Mesothelial cell of epicardium (in vitro differentiated cells): ENCODE measurements at places on chromosomes 4 and X.

- DNase-seq = no peak
These were observed 50.1 kb downstream of the NHS start for GRCh38 chrX:17425136-17425535.

- no peak for DNase-seq
These were observed 7.8 kb upstream of the SH3TC1 start for GRCh38 chr4:8191136-8191747.

DNA sequence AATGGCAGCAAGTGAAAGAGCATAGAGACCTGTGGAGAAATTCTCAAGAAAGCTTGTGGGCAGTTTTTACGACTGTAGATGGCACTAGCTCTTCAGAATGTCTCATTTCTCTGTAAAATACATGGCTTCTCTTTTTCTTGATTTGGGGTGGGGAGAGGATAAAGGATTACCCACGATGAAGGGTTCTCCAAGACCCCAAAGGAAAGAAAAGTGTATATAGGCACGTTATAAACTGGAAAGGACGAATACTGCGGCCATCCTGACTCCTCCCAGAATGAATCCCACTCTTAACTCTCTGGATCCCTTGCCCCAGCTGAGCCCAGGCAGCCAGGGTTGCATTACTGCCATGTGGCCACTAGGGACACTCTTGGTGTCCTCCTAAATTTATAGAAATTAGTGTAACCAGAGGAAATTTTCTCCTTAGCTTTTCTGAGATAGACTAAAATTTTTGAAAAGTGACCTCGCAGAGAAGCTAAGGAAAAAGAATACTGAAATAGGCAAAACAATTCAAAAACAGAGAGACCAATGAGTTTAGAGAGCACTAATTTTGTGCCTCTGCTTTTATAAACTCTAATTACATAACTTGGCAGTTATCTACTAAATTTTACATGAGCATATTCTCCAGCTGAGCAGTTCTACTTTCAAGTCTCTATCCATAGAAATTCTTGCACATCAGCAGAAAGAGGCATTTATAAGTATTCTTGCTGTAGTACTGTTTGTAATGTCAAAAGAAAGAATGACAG is 37.8 kb upstream of the PCDH19 start:
- peak; percentile 63 for DNase-seq

DNA sequence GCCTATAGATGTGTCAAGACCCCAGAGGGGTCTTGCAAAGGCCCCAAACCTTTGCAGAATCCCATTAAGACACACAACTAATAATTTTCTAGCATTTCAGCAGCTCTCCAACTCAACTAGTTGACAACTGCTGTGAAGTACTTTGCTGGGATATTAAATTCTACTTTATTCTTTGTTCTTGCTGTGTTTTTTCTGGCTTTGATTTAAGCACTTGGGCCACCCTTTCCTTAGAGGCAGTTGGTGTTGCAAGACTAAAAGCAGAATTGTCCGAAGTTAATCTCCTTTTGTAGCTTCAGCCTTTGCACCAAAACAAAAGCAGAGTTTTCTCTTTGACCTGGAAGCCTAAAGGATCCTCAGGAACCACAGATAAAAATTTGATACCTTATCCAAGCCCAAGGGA is 353.1 kb upstream of the CLNK start:
- DNase-seq = no peak

DNA sequence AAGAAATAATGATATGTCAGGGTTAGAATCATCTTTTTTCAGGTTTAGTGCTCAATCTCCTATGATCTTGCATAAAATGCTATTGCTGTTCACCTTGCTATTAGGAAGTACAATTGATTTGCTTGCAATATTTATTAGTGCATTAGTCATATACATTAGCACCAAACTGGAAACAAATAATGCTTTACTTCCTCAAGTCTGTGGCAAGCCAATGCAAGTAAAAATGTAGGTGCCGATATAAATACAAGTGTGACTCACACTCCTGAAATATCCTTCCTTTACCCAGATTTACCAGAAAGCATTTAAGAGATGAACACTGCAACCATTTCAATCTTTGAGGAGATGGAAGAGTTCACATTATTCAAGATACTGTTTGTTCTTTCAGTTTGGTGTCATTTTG is 1487.7 kb upstream of the ADGRL3 start:
- DNase-seq = no peak

- no peak for DNase-seq
These were observed 54.6 kb downstream of the NIPAL1 start for GRCh38 chr4:48071191-48071590.

DNA sequence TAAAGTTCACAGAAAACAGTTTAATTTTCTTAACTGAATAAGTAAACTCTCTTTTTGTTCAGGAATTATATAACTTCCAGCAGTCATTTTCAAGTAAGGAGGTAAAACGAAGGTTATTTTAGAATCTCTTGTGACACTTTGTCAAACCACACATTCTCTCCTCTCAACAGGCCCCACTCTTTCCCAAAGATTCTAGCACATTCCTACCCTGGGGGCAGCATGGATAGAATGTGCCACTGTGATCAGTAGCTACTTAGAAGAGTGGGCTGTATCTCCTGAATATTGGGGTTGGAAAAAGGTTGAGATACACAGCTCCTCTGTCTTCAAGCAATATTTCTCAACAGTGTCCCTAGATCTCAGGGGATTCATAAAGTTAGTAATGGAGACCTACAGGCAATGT is 157.6 kb downstream of the EMCN start:
- DNase-seq = no peak

- no peak for DNase-seq
These were observed 13.6 kb upstream of the AFP start for GRCh38 chr4:73422458-73422752.

GRCh38 chr4:125390727-125391126 is 76.0 kb downstream of the FAT4 start:
- DNase-seq = no peak

- DNase-seq = no peak
These were observed 689.0 kb downstream of the GRID2 start for GRCh38 chr4:92992758-92993157.

- DNase-seq = no peak
These were observed 219.0 kb upstream of the DKK2 start for GRCh38 chr4:107255114-107255513.

DNA sequence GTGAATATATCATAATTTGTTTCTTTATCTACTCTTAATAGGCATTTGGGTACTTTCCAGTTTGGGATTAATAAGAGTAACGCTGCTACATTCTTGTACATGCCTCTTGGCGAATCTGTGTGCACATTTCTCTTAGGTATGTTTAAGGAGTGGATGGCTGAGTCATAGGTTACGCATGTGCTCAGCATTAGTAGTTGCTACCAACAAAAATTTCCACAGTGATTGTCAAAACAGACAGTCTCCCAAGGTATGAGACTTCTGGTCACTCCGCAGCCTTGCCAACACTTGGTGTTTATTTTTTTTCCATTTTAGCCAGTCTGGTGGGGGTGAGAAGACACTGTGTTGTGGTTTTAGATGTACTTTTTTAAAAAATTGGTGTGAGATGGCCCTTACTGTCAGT is 44.6 kb downstream of the FGFBP1 start:
- DNase-seq = no peak

GRCh38 chr4:96775501-96775900 is 935.6 kb downstream of the PDHA2 start:
- no peak for DNase-seq

GRCh38 chr4:19583827-19584569 is 667.7 kb upstream of the SLIT2 start:
- DNase-seq = no peak

GRCh38 chr4:174702979-174703478 is 126.0 kb downstream of the GLRA3 start:
- DNase-seq = no peak

- no peak for DNase-seq
These were observed 16.1 kb upstream of the CXCL3 start for GRCh38 chr4:74054483-74055047.

- DNase-seq = no peak
These were observed 568.1 kb upstream of the DIPK2B start for GRCh38 chrX:45768666-45769236.

DNA sequence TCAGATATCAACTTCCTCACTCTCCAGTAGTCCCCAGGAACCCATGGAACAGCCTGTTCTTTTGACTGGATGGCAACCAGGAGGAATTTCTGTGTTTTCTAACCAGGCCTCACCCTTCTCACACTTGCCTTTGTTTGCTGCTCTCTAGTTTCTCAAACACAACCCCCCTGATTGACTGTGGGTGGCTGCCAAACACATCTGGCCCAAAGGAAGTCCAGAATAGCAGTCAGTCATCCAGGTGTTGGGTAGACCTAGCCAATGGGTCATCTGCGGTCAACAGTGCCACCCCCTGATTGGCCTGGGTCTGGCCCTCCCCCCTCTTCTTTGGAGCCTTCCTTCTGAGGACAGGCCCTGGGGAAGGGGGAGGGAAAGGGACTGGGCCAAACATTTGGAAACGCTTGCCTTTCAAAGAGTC is 53.7 kb downstream of the MSX1 start:
- no peak for DNase-seq

GRCh38 chr4:575281-576141 is 584 bp downstream of the TMEM271 start:
- peak; percentile 64 for DNase-seq

DNA sequence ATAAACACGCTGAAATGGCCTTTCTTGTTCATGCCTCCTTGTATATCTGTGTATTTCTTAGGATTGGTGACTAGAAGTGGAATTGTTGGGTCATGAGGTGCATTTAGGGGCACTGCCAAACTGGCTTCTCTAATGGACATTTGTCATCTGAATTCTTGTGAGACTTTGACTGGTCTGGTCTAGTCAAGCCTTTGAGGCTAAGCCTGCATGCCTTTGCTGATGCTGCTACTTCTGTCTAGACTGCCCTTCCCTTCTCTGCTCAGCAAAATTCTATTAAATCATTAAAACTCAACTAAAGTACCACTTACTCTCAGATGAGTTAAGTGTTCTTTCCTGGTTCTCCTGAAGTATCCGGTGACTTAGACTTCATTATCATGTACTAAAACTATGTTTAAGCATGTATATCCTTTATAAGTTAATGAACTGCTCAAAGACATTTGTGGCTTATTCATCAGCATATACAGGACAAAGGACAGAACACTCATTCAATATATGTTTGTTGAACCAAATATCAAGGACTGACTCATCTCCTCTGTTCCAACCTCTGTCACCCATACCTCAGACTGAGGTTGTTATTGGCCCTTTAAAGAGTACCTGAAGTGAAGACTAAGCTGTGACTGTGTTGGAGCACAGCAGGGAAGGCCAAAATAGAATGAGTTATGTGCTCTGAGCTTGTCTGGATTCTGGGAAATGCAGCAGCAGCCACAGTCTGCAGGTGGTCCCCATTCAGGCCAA is 9.0 kb downstream of the TCEAL1 start:
- DNase-seq = no peak

DNA sequence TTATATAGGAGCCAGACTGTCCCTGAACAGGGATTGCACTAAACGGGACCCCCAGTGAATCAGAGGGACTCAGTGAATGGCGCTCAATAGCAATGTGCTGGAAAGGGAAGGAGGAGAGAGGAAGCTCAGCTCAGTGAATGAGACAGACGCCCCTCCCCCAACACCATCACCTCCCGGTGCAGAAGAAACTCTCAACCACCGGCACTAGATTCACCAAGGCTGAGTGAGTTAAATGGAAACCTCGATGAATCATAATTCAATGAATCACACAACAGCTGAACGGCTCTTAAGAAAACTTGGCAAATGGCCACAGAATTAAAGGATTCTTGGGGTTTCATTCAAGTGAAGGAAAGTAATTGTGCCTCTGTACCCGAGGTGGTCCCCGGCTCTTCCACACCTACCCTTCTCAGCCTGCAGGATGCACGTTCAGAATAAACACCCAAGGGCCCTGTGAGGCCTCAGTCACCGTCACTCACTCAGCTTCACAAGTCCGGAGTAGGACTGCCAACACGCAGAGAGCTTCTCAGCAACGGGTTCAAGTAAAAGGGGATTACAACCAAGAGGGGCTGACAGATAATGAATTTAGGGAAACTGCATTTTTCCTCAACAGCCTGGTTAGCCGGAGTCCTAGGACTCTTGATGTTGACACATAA is 29.3 kb downstream of the CRMP1 start:
- no peak for DNase-seq

GRCh38 chrX:53471346-53471745 is 37.2 kb upstream of the HSD17B10 start:
- no peak for DNase-seq

- no peak for DNase-seq
These were observed 34.8 kb downstream of the ASMT start for GRCh38 chrX:1649621-1650020.

GRCh38 chr4:188012426-188012945 is 16.9 kb downstream of the ZFP42 start:
- DNase-seq = no peak

- DNase-seq = no peak
These were observed 81.0 kb upstream of the ESX1 start for GRCh38 chrX:104335756-104336155.

- no peak for DNase-seq
These were observed 123.6 kb upstream of the RASGEF1B start for GRCh38 chr4:81595287-81595686.

GRCh38 chr4:176001151-176002006 is 64.3 kb upstream of the WDR17 start:
- peak; percentile 27 for DNase-seq
